ENCODE measurements at places on chromosomes 7 and 10.

GRCh38 chr10:90906596-90906995, 14.3 kb downstream of the ANKRD1 start:
- no peak for DNase-seq

- no peak for DNase-seq
These were observed 31.0 kb downstream of the NUP42 start for GRCh38 chr7:23212841-23213240.

DNA sequence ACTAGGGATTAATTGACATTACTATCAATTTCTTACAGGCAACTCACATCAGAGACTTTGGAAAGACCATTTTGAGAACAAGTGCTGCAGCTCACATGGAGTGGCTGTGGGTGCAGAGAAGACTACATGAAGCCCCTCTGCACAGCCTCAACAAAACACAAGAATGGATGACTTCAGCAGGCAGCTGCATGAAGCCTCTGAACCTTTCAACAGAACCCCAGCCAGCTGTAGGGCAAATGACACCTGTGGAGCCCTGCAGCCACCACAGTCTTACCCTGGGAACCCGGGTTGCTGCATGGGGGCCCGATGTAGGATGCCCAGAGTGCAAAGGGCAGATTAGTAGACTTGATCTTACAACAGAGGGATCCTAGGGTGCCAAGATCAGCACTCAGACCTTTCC, 62.0 kb upstream of the CAMK2B start:
- DNase-seq: no peak

DNA sequence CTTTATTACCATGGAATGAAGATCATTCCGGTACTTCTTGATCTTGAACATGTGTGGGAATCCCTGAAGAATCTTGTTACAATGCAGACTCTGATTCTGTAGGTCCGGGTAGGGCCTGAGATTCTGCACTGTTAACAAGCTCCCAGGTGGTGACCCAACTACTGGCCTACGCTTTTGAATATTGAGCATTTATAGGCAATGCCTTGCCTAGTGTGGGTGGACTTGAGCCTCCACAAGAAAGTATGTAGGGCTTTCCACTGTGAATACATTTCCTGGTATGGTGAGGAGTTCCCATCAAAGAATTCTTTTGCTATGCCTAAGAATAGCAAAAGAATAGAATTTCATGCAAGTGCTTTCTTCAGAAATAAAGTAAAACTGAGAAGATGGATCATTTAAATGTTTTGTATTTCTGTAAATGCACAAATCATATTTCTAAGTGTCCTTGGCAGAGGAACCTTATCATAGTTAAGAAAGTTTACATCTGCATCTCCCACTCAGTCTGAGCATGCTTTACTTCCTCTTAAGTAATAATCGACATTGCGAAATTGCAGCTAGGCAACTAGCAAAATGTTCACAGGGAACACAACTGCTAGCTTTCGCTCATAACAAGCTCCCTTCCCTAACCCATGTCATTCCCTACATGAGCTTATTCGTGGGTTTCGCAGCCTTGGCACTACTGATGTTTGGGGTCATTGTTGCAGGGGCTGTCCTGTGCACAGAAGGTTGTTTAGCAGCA, 71.4 kb downstream of the AHR start:
- no peak for DNase-seq

DNA sequence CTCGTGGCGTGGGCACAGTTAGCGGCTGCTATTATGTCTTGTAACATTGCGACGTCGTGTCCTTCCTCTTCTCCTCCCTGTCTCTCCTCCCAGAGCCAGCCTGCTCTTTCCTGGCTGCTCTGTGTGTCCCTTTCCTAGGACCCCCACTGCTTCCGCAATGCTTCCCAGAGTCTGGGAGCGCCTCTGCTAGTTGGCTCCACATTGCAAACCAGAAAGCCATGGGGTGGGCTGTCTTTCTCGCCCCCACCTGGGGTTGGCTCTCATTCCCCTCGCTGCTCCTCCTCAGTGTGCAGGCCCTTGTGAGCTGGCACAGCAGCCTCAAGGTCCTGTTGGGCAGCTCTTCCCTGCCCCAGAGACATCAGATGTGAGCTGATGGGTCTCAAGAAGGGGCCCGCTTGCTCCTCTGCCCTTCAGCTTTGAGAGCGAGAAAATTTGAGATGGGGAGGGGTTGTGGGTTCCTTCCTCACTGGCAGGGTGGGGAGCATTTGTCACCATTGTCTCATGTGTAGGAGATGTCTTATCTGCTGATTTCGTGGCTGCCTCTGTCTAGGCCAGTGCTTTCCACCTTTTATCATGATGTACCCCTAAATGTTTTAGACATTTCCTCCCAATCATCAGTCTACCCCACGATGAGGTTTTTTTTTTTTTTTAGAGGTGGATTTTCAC, 3.3 kb downstream of the ADAMTS14 start:
- no peak for DNase-seq

DNA sequence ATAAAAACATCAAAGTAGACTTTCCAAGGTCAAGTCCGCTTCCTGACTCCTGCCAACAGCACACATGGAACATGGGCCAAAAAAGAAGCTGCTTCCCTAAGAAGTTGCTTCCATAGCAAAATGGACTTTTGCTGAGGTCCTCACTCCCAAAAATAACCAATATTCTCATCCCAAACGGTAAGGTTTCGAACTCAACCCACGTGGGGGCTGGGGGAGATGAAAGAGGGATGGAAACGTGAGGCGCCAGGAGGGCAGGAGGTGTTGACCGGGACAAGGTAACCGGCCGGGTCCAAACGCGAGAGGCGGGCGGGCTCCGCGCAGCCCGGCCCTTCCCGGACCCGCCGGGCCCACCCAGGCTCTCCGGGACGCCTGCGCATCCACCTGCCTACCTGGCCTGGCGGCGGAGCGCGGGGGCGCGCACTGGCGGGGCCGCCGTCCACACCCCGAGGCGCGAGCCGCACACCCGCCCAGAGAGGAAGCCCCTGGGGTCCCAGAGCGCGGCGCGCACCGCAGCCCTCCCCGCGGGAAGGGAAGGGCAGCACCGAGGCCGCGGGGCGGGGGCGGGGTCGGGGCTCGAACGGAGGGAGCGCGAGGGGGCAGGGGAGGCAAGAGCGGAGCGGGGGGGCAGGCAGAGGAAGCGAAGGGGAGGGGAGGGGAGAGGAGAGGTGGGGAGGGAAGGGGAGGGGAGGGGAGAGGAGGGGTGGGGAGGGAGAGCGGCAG, 742 bp downstream of the LMBR1 start:
- peak; percentile 23 for DNase-seq

GRCh38 chr10:95457319-95457886, 103.8 kb downstream of the SORBS1 start:
- DNase-seq: no peak

- no peak for DNase-seq
These were observed 275.9 kb upstream of the GHITM start for GRCh38 chr10:83863283-83863966.

DNA sequence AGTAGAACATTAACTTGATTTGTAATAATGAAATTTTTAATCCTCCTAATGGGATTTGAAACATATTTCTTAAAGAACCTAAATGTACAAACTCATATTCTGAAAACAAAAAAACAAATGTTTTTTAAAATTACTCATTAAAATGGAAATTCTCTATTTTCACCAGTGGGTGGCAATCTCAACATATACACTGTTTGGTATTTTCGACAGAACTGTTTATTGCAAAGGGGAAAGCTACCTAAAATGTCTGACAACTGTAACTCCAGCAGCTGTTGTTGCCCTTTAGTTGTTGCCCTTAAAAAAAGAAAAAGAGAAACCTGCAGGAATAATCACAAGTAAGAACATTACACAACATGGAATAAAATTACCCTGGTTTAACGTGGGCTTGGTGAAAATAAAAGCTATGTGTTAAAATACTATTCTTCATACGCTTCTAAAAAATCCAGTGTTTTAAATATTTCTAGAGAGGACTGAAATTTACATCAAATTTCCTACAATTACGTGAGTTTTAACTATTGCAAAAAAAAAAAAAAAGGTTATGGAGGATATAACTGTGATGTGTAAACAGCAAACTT, 54.5 kb downstream of the COL1A2 start:
- no peak for DNase-seq

- no peak for DNase-seq
These were observed 91.8 kb downstream of the ARHGAP12 start for GRCh38 chr10:31836569-31837406.

DNA sequence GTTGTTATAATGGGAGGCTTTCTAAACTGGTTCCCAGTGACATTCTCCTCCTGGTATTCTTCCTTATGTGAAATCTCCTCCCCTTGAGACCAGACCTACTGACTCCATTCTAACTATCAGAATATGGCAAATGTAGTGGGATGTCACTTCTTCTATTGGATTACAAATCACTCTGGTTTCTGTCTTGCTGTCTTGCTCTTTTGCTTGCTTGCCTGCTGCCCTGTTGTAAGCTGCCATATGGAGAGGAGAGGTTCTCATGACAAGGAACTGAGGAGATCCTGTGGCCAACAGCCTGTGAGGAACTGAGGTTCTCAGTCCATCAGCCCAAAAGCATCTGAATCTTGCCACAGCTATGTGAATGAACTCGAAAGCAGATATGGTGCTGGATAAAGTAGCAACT, 4.7 kb upstream of the NRCAM start:
- DNase-seq: no peak

- DNase-seq: no peak
These were observed 767.4 kb upstream of the GHITM start for GRCh38 chr10:83371696-83372490.

DNA sequence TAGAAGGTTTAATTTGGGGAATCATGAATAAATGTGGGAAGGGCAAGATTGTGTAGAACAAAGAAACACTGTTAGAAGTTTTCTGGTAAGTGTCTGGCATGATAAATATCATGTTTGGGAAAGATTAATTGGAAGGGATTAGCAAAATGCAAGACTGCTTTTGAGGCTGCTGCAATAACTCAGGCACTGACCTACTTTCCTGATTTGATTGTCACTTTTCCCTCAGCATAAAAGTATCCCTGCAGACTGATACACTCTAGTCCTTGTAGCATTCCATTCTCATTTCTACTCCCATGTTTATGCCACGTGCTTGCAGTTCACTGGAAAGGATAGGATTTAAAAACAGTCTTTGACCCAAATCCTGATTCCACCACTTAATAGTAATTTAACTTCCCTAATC, 303.3 kb upstream of the SEMA3A start:
- DNase-seq: no peak

DNA sequence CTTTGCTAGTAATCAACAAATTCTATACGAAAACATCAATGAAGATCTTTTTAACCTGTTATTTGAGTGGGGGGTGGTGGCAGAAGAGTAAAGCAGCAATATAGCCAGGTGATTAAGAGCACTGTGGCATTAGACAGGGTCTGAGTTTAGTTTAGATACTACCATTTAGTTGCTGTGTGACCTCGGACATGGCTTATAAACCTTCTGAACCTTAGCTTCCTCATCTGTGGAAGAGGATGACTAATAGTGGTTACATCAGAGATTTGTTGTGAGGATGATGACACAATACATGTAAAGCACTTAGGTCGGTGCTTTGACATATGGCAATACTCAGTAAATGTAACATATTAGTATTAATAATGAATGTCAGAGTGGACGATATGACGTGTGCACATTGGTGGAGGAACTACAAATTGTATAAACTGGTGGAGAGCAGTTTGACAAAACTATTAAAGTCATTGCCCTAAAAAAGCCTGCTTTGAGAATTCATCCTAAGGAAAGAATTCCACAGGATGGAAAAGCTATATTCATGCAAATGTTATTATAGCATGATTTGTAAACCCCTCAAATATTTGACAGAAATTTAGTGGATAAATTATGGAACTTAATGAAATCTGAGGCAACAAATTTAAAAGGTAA, 24.3 kb downstream of the SPAG6 start:
- no peak for DNase-seq

GRCh38 chr7:51267169-51267568, 49.4 kb downstream of the COBL start:
- DNase-seq: no peak

- DNase-seq: no peak
These were observed 70.9 kb downstream of the SYPL1 start for GRCh38 chr7:106041140-106041717.
